Astrocyte (in vitro differentiated cells and primary cell): ENCODE measurements at places on chromosomes 12 and 14. TPM values are rescaled to one million over a fixed set of nuclear protein-coding genes. Genes with fewer than 3 reads are reported as not detected.

KRT74 gene
- not detected in 2 replicates for total RNA-seq

- no peak overlapping the region for H3K27ac ChIP-seq
- H3K4me1 ChIP-seq = no peaks in the 10 kb centered on the region
- no peak overlapping the region for H3K4me3 ChIP-seq
- DNase-seq = no peak
- H3K36me3 ChIP-seq = no peaks in the 10 kb centered on the region
These were observed 15.5 kb upstream of the PARP11 start for GRCh38 chr12:3888659-3889058.

IFNG gene
- total RNA-seq = not detected in 2 replicates

PLEKHD1 gene
- 0.05 and 0.14 TPM in 2 replicates for total RNA-seq
